ENCODE measurements at places on chromosomes 2 and 18.

- no peak for DNase-seq
These were observed 58.2 kb downstream of the GREB1L start for GRCh38 chr18:21300035-21300907.

- no peak for DNase-seq
These were observed 106.2 kb downstream of the CNTNAP5 start for GRCh38 chr2:124131276-124131675.

DNA sequence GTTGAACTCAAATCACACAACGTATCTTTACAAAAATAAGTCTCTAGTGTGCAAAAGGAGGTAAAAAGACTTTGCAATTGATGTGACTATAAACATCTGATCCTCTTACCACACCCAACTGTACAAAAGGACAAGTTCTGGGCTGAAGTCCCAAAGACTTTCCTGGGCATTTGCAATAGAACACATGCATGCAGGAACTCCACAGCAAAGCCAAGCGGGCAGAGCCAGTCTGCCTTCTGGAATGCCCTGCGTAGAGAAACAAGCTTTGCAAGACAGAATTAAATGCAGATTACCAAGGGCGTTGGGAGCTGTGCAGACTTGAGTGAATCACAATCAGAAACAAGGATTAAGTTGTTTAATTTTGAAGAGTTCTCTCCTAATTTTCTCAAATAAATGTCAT lies 208.4 kb upstream of the ZNF521 start:
- DNase-seq, result no peak

- DNase-seq, result no peak
These were observed 14.6 kb downstream of the ABCG8 start for GRCh38 chr2:43853141-43854081.

GRCh38 chr2:152309352-152310214 lies 25.4 kb upstream of the FMNL2 start:
- no peak for DNase-seq

GRCh38 chr2:129769185-129769991 lies 210.1 kb upstream of the RAB6C start:
- no peak for DNase-seq

DNA sequence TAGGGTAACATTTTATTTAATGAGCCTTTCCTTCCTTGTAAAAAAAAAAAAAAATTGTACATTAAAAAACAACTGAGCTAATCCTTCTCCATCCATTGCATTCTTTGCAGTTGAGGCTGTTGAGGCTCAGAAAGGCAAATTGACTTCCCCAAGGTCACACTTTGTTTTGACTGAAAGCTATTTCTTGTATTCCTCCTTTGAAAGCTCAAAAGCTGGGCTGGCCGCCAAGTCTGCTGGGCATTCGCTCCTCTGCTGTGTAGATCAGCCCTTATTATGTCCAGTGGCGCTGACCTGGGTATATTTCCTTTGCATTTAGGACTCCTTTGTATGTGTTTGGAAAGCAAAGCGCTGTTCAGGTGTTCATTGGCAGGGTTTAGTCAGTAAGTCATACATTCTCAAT lies 44.0 kb downstream of the SGPP2 start:
- DNase-seq, result no peak

DNA sequence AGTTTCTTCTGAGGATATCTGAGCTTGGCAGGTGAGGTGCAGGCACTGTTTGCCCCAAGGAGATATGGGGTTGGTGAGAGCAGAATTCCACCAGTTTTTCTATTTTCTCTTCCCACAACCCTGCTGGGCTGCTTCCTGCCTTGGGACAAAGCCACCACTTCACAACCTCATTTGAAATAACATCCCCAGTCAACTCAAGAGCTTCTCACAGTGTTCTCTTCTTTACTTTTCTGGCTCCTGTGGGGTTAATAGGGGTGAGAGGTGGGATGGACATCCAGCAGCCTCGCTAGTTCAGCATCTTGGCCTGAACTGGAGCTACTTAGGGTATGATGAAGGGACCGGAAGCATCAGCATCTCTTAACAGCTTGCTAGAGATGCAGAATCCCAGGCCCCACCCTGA lies 106.3 kb downstream of the SLC4A3 start:
- DNase-seq, result no peak

- DNase-seq, result peak; percentile 16
These were observed 3.3 kb upstream of the NETO1 start for GRCh38 chr18:72871091-72871490.

DNA sequence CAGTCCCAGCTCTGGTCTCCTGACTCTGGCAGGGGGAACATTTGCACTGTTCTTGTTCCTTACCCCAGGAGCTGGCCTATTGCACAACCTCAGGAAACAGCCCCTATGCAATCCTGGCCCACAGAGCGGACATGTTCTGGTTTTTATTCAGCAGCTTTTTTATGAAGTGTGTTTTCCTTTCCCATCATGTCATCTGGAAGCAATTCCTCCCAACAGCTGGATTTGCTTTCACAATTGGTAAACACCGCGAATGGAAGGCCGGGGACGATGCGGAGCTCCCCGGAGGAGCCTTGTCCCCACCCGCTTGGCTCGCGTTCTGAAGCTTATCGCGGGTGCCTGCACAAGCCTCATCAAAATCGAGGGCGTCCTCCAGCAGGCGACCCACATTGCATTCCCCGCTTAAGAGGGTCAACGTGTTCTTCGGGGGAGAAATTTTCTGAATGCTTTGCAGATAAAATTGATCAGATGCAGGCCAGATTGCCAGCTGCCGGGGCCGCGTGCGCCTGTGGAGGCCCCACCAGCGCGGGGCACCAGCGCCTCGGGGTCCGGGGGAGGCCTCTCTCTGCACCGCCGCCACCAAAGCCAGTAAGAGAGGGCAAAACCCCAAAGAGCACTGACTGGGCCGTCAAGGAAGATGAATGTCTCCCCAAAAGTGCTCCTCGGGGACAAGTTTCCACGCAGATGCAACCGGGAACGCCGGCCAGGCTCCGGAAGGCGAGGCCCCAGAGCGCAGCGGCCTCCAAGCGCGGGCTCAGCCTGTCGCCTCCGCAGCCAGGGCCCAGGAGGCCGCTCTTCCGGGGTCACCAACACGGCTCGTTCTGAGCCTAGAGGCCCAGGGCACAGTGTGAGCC lies 60.3 kb upstream of the SP3 start:
- peak; percentile 92 for DNase-seq

- no peak for DNase-seq
These were observed 5.3 kb upstream of the ORC2 start for GRCh38 chr2:200968735-200969134.

- DNase-seq, result no peak
These were observed 113.4 kb upstream of the MCFD2 start for GRCh38 chr2:47028846-47029560.

DNA sequence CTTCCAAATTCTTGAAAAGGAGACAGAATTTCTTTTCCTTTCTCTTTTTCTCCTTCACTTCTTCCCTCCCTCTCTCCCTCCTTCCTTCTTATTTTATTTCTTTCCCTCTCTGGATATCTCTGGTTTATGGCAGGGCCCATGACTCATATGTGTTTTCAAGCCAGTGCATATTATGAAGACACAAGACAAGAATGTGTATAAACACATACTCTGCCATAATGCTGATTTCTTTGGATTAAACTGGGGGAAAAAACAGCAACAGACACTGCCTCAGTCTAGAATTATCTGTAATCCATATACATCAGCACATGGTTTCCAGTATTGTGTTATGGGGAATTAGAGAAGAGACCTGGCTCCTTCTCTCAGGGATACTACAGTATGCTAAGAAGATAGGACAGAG lies 82.8 kb upstream of the CPO start:
- DNase-seq, result peak; percentile 62

- peak; percentile 92 for DNase-seq
These were observed 15.1 kb downstream of the SPTBN1 start for GRCh38 chr2:54471221-54471711.

DNA sequence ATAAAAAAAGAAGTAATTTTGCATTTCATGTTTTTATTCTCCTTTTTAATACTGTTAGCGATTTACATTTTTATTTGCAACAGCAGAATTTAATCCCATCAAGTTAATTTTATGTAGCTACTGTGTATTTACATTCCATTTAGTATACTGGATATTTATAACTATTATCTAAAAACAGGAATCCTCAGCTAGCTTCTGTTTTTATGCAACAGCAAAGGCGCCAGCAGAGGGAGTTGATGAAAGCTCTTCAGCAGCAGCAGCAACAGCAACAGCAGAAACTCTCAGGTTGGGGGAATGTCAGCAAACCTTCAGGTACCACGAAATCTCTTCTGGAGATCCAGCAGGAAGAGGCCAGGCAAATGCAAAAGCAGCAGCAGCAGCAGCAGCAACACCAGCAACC lies 26.2 kb upstream of the SNORC start:
- no peak for DNase-seq

- DNase-seq, result peak; percentile 97
These were observed 4.6 kb downstream of the MAP3K20 start for GRCh38 chr2:173079973-173080860.

DNA sequence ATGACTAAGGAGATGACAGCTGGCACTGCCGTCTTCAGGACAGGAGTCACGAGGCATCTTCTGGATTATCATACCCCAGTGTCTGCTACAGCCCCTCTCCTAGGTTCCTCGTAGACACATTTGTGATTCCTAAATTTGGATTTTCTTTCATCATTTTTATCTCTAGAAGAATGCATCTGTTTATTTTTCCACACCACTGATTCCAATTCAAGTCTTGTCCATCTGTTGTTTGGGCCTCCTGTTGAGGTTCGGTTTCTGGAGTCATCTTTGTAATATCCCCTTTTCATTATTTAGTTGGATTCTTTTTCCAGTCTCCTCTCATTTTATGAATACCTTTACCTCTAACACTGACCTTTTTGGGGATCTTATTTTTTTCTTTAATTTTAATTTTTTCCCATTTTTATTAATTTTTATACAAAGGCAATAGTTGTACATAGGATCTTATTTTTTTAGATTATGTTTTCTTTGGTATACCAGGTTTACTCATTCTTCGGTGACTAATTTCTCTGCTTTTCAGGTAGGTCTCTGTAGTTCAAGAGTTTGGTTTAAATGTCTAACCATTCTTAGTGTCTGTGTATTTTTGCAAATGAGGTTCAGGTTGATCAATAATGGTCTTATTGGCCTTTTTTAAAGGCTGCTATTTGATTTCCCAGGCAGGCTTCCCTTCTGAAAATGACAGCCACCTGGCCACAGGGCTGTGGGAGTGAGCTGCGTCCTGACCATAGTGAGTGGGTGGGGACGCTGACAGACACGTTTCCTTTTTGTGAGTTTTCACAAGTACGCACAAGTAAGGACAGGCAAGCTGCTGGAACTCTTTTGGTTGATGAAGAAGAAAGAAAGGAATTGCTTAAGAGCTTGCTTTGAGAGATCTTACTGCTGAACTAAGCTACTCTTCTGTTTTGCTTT lies 34.5 kb downstream of the FARP2 start:
- DNase-seq, result no peak

- no peak for DNase-seq
These were observed 91.3 kb downstream of the FAM210A start for GRCh38 chr18:13635046-13635445.

DNA sequence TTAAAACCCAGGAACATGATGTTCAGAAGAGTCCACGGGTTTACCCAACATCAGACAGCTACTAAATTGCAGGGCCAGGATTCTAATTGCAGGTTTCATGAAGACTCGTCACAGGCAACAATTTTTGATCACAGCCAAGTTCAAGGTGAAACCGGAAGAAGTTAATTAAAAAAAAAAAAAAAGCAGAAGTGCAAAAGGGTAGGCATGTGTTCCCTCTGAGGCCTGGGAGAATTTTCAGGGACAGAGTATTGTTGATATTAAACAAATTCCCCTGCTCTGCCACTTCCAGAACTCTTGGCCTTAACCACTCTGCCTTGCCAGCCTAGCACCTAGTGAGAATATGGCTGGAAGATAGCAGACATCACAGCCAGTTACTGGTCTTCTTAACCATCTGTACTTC lies 99.4 kb upstream of the TRIB2 start:
- DNase-seq, result no peak

DNA sequence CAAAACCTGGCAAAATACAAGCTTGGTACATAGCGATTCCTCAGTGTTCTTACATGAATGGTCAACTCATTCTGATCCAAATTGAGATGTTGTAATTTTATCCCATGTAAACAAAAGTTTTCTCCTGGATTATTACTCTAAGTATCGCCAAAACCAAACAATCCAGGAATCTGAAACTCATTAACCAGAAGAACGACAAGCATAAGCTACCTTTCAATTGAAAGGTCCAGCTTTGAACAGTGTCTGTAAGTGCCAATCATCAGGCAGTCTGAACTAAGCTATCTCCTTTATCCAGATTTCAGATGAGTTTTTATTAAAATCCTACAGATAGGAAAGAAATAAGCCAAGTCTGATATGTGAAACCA lies 2.4 kb downstream of the MEX3C start:
- no peak for DNase-seq

- DNase-seq, result no peak
These were observed 177.5 kb downstream of the CD8B2 start for GRCh38 chr2:106664669-106665068.

DNA sequence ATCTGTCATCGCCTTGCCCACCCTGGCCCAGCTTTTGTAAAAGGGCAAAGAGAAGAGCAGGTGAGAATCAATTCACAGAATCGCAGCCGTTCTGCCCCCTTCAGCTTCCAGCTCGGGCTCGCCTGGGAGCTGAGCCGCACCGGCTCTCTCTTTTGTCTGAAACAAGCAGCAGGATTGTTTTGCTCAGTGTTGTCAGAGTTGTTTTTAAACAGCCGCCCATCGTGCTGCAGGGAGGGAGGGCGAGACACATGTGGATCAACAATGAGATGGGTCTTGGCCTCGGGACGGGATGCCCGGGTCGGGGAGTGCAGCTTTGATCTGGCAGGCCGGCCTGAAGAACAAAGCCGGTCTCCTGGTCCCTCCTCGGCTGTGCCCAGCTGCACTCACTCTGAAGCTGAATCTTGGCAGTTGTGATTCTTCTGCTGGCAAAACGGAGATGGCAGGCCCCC lies 39.7 kb upstream of the HDAC4 start:
- no peak for DNase-seq

DNA sequence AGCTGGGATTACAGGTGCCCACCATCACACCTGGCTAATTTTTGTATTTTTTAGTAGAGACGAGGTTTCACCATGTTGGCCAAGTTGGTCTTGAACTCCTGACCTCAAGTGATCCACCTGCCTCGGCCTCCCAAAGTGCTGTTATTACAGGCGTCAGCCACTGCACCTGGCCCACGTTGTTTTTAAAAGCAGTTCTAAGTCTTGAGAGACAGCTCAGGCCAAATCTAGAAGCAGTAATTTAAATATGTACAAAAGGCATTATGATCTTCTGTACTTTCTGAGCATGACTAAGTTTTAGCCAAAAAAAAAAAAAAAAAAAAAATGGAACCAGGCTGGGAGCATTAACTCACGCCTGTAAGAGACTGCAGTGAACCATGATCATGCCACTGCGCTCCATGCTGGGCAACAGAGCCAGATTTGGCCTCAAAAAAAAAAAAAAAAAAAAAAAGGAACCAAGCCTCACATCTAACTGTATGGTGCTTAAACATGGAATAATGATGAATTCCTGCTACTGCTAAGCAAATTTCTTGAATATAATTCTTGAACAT lies 4.0 kb downstream of the ABHD3 start:
- DNase-seq, result no peak

DNA sequence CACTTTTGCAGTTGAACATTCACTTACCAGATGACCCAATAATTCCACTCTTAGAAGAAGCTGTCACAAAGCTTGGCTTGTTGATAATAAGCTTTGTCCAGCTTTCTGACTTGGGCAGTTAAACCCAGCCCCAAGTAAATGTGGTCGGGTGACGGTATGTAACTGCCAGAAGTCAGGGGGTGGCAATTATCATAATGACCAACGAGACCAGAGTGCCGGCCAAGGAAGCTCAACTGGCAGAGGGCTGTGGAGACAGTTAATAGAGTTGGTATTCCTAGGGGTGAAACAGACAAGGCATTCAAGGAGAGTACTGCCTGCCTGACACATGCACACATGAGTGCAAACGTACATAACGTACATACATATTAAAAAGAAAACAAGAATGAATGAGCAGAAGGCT lies 116.7 kb downstream of the EIPR1 start:
- no peak for DNase-seq

Data from fibroblast of skin of scalp (primary cell).